Brain (organoid and tissue), 16 donors: ENCODE measurements at places on chromosomes 5 and 9.

- DNase-seq: peak; percentile 50
These were observed 8.9 kb upstream of the EPB41L4B start for GRCh38 chr9:109329638-109330258.

GRCh38 chr5:37940931-37941623, 101.2 kb upstream of the GDNF start:
- no peak for DNase-seq

DNA sequence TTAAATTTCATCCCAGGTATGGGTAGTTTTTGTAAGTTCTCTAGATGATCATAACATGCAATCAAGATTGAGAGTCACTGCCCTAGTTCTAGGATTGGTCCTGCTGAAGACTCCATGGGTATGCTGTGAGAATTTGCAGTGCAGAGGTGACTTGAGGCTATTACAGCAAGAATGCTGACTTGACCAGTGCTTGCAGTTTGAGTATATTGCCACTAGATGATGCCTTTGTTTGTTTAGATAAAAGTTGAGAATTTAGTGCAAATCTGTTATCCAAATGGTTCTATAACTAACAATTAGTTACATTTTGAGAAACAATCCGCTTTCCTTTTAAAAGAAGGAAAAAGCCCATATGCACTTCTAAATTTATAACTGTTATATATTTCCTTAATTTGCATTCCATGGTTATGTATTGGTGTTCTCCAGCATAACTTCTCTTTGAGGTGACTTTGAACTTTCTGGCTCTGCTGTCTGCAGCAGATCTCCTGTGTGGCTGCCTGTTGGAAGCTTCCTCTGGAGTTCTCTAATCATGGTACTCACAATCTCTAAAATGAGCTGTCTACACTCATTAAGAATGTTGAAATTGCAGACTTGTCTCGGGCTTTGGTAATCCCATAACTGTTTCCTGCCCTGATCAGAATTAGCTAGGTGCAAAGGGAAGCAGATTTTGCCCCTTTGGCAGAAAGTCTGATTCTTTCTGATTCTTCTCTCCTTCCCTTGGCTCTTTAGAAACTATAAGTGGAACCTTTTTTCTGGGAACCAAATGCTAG, 24.9 kb downstream of the MELK start:
- DNase-seq: peak; percentile 11

GRCh38 chr9:133235549-133236222, 26.6 kb upstream of the OBP2B start:
- no peak for DNase-seq

DNA sequence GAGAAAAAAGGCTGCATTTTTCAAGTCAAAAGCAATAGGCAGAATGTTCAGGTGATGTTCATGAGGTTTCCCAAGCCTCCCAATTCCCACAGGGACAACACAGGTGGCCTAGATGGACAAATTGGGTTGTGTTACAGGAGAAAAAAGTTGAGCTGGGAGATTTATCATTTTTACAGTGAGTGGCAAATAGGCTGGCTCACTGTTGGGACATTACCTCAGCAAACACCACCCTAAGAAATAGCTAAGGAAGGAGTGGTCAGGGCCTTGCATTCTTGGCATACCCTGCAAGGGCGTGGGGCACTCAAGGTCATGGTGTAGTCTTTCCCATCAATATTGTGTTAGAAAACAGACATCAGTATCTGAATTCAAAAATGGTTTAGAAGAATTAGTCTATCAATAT, 23.3 kb upstream of the CPLANE1 start:
- no peak for DNase-seq

DNA sequence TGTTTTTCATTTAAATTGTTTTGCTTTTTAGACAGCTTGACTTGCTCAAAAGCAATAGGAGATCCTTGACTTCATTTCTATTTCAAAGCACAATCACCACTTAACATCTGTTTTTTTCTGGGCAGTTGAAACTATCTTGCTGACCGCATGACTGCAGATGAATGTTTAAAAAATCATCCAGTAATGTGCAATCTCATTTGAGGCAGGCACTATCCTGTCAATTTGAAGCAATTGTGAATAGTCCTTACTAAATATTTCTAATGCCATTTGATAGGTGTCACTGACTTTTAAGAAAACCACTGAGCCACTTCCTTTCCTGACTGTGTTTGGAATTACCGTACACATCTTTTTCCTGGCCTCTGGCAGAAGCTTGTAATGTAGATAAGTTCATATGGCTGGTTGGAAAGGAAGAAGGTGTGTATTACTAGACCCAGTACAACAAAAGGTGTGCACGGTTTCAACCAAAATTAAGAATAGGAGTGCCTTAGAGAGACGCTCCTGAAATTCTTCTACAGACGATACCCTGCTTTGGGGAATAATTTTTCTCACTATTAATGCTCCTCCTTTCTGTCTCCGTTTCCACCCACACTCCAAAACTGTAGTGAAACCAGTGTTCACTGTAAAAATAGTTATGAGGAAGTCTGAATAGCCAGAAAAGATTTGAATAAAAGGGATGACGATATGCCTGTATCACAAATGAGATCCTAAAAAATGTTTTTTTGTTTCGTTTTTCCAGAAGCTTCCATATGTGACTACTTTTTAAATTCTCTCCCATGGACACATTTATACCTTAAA, 136.7 kb upstream of the MOCS2 start:
- DNase-seq: no peak

DNA sequence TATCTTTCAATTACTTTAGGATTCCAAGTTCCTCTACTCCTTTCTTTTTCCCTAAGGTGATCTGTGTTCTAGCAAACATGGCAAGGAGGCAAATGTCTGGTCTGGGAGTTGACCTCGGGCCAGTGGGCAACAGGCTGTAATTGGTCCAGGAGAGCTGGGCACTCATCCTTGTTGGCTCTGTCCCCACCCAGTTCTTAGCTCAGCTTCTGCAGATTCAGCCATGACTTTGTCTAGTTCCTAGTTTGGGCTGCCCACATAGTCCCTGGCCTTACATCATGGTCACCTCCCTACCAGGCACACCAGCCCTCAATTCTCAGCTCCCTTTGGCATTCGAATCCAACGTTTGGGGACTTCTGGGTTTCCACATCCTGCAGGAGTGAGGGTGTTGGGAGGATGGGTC, 92.1 kb upstream of the DAP start:
- DNase-seq: no peak

GRCh38 chr5:39503155-39503554, 78.4 kb upstream of the DAB2 start:
- DNase-seq: no peak

DNA sequence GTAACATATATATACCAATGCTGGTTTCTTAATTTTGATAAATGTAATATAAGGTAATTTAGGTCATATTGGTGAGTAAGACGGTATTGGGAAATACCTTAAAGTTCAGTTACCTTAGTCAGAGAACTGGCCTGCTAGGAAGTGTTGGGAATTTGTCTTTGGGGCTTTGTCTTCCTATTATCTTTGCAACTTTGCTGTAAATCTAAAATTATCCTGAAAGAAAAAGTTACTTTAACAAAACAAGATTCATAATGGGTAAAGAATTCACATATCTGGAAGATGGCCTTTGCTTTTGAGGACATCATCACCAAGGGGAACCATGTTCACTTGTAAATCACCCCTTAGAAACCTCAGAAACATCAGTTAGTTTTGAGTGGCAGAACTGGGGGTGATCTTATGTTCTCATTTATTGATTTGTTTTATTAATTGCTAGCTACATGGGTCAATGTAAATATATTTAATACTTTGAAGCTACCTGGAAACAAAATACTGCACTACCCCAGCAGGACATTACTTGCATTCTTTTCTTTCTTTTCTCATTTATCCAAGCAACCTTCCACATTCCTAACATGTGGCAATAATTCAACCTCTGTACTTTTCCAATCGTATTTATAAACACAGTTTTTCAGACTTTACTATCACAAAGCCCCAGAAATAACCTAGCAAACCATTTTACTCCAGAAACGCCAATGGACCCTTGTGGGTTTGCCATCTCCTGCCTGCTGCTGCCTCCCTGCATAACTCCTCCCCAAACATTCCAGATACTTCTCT, 41.4 kb downstream of the GLIS3 start:
- DNase-seq: no peak

DNA sequence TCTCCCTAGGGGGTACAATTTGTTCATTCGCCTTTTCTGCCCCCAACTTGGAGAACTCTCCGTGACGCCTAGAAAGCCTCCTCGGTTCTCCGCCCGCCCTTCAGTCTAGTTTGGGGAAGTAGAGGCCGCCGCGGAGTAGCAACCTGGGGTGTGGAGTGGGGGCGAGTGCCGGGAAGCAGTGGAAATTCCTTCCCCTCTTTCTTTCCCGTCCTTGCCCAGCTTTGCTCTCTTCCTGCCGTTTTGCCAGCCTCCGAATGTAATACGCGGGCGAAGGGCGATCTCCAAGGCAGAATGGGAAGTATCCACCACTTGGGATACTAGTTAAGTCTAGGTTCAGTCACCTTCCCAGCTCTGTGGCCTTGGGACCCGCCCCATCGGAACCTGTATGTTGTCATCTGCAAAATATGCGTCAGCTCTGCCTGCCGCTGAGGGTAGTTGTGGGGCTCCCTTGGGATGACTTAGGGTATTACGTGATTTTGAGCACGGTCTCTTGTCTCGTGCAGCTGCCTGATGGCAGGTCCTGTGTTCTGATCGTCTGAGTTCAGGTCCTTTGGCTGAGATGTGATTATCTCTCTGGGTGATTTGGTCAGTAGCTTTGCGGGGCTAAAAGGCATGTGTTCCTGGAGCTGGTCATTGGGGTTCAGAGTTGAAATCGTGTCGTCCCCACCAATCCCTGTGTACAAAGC, 724 bp downstream of the PAM start:
- peak; percentile 89 for DNase-seq

- no peak for DNase-seq
These were observed 1078.3 kb upstream of the DMAC1 start for GRCh38 chr9:8877753-8878494.

- no peak for DNase-seq
These were observed 90.4 kb downstream of the PGM5 start for GRCh38 chr9:68446836-68447235.

GRCh38 chr5:102600964-102601363, 102.2 kb upstream of the SLCO6A1 start:
- no peak for DNase-seq

DNA sequence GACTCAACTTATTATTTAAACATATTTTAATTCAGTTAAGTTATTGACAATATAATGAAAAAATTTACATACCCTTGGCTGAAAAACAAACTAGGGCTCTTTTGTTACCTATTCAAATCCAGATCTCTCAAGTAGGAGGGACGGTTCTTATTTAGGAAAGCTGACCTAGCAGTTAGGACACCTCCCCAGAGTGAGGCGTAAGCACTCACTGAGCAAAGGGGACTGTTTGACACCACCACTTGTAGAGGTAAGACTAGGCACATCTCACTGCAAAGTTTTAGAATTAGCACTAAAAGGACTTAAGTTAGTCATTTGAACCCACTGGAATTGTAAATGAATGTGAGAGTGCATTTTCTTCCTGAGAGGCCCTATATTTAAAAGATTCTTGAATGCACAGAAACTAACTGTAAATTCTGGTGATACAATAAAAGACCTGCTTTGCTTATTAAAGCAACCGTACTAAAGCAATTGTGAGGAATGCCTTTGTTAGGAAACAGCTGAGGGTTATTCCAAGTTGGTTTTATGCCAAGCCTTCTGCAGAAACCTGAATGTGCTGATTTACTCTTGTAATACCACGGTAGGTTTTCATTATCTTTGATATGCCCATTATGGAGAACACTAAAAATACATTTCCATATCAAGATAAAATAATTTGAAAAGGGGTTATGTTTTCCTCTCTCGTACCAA, 16.2 kb downstream of the HACD4 start:
- DNase-seq: peak; percentile 7

- no peak for DNase-seq
These were observed 47.0 kb downstream of the PLK2 start for GRCh38 chr5:58412932-58413331.

DNA sequence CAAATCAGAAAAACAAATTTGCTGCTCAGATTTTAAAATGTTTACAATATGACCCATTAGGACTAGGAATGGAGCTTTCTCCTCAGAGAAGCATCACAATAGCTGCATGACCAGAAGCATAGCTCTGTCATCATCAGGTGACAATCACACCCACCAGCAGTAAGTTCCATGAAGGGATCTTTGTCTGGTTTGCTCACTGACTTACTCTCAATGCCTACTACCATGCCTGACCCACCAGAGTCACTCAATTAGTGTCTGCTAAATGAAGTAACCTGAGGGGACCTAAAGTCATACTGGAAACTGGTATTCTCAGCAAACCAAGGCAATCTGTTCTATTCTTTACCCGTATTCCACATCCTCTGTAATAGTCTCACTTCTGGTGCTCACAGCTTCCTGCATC, 7.7 kb downstream of the ERMP1 start:
- no peak for DNase-seq

GRCh38 chr5:96203761-96204160, 229.3 kb downstream of the PCSK1 start:
- DNase-seq: no peak

GRCh38 chr5:39854771-39855410, 430.1 kb upstream of the DAB2 start:
- DNase-seq: no peak

DNA sequence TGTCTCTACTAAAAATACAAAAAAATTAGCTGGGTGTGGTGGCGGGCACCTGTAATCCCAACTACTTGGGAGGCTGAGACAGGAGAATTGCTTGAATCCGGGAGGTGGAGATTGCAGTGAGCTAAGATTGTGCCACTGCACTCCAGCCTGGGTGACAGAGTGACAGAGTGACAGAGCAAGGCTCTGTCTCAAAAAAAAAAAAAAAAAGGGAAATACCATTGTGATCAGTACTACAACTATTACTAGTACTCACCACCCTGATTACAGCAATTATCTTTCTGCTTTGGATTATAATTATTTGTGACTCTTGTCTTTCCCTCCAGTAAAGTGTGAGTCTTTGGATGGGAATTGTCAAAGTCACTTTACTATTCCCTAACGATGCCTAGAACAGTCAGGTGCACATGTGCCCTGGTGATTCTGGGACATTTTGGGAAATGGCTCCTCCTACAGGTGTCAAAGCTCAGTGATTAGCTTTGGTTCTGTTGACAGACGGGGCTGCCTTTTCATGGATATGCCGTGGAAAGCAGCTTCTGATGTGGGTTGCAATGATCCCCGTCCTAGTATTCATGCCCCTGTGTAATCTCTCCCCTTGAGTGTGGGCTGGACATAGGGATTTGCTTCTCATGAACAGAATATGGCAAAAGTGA, 31.8 kb upstream of the FRRS1L start:
- DNase-seq: no peak

- no peak for DNase-seq
These were observed 10.0 kb downstream of the NAIF1 start for GRCh38 chr9:128056887-128057723.

GRCh38 chr9:17414986-17415385, 163.9 kb upstream of the SH3GL2 start:
- no peak for DNase-seq

DNA sequence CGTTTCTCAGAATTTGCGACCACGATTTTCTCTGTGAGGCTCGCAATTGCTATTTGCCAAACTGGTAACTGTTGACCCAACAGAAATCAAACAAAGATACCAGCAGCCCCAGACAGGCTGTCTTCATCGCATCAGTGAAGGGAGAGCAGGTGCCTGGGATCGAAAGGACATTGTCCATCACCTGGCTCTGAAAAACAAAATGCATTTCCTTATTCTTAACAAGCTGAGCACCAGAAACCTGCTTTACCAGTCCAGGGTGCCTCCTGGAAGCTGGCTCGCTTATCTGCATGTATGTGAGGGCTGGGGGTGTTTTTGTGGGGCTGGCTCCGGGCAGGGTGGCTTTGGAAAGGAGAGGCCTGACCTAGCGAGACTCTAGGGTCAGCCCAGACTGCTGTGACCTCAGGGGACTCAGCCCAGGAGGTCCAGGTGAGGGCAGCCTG, 24.7 kb downstream of the WWC1 start:
- no peak for DNase-seq
